SK-N-DZ (cell line): ENCODE measurements at places on chromosomes 1 and 21.

DNA sequence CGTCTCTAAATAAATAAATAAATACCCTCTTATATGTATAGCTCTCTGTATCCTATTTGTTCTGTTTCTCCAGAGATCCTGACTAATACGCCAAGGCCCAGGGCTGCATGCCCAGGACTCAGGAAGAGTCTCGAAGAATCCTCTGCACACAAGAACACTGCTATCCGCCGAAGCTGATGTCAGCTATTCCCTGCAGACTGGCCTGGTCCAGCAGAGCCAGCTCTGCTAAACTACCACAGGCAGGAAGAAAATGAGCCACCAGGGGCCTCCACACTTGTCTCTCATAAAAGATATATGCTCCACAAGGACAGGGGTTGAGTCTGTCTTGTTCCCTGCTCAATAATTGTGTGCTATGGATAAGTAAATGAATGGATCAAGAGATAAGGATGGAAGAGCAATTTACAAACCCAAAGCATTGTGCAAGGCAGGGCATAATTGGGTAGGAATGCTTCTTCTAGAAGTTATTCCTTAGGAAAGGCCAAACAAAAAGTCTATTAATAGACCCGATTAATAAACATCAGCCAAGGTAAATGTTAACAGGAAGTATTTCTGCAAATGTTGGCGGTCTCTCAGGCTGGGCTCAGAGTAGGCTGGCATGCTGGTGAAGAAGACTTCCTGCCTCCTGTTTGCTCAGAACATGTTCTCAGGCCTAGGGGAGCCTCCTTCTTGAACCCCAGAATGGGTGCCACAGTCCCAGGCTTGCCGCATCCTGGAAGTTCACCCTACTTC, 26.3 kb upstream of the MAN1C1 start:
- no peak for DNase-seq

DNA sequence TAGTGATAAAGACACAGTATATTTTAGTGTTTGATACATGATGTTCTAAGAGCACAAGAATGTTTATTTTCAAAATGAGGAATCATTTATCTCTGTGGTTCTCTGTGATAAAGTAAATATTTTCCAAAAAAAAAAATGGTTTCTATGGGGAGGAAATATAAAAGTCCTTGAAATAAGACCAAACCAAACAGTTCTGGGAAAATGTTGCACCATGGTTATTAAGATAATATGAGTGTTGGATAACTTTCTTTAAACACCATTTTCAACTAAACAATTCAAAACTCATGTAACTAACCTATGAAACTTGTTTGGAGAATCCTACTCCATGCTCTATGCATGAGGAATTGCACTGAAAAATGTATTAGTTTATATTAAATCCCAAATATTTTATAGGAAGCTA, 184.6 kb downstream of the KCNT2 start:
- DNase-seq, result no peak

- DNase-seq, result no peak
Observed at GRCh38 chr1:207455183-207455754, 1.1 kb downstream of the CR2 start.

- no peak for DNase-seq
Observed at GRCh38 chr1:89466307-89466930, 58.2 kb upstream of the LRRC8B start.

- DNase-seq, result no peak
Observed at GRCh38 chr1:212410231-212410820, 4.4 kb downstream of the PACC1 start.

DNA sequence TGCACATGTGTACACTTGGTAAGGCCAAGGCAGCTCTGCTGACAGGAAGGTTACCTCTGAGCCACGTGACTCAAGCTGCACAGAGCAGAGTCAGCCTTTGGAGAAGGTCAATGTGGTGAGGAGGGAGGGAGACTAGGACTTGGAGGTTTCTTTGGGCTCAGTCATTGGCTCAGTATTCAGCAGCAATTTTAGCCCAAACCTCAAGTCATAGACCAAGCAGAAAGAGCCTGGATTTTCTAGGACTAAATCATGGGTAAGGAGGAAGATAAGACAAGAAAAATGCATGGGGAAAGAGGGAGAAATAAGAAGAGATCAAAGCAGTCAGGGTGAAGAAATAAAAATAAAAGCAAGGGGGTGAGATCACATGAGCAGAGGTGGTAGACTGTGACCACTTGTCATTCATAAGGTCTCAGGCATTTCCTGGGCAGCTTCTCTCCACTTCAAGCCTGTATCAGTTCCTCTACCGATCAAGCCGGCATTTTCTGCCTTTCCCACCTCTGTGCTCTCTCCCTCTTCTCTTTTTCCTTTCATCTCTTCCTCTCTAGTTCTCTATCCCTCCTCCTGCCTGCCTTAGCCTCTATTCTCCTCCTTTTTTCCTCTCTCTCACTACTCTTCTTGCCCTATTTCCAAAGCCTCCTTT, 51.7 kb upstream of the DUSP10 start:
- DNase-seq, result no peak

DNA sequence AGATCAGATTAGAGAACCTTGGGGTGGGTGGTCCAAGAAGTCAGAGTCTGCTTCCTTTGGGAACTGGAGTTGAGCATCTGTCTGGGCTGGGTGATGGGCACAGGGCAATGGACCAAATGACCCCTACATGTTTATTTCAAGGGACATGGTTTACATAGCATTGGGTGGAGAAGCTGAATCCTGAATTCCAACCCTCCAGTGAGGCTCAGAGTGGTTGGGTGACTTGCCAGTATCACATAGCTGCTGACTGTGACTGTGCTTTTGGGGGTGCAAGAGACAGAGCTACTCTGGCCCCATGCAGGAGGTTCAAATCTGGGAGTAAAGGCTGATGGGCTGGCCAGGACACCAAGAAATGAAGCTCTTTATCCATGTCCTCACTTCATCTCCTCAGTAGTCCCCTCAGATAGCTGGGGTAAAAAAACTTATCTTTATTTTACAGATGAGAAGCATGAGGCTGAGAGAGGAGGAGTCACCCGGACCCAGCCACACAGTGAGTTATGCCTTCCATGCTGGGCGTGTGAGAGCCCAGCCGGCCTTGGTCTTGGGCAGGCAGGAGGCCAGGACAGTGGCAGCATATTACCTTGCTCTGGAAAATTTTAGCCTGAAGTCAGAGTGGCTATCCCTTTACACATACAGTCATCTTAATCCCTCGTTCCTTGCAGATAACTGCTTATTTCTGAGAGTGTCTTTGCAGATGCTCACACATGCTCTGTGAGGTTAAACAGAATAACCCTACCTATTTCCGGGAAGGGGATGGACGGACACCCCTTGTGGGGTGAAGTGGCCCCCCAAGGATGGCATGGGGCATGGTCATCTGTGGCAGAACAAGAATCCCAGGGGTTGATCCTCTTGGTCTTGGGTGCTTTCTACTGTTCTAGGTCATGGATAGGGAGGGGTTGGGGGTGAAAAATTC, 2.8 kb upstream of the SERINC2 start:
- DNase-seq, result no peak

DNA sequence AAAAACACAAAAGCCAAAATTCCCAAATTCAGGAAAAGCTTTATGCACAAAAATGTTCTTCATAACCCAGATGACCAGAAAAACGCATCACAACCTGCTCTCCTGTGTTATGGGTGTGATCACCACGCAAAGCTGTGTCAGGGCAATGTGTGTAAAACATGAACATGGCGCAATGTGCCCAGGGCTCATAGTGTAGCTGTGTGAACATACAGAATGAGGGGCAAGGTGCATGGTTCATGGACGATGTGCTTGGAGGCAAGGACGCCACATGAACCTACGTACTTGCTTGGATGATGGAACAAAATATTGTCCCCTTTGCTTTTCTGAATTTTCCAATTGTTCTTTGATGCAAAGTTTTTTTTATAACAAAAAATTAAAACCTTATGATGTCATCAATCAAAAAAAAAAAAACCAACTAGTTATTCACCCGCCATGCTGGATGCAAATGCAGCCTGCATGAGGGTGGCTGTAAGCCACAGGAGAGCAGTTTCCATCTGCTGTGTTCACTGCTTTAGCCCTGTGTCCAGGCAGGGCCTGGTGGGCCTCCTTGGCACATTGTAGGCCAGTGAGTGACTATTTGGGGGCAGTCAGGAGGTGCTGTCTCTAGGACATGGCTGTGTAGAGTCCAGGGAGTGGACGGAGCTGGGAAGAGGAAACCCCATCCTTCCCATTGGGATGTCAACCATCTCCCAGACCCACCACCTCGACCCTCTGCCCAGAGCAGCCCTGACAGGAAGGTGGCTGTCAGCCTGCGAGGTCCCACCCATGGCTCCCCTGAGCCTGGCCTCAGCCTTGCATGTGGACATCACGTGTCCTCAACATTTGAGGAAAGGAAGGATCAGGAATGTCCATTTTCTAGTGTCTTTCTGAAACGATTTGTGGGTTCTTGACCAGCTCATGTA, 13.6 kb downstream of the KRTAP10-1 start:
- DNase-seq, result no peak

DNA sequence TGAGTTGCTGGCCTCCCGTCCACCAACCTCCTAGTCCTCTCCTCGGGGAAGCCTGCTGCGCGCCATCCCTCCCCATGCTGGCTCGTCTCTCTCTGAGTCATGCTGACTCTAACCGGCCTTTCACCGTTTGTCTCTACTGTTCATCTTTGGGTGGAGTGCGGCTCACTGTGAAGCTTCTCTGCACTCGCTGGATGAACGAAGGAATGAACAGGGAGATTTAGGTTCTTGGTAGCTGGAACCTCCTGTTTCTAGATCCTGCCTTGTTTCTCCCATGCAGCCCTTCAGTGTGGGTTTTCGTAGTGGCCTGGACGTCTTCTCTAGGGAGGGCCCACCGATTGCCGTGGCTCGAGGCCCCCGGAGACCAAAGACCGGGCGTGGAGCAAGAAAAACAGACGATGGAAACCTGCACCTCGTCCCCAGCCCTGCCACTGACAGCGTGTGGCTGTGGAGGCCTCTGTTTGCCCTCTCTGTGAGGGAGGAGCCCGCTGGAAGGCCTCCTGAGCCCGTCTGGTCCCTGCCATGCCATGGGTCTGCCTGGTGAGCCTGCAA, 227.6 kb upstream of the C1orf174 start:
- no peak for DNase-seq

- DNase-seq, result peak; percentile 28
Observed at GRCh38 chr21:39048064-39048463, 135.2 kb downstream of the PSMG1 start.
